Endodermal cell (in vitro differentiated cells): ENCODE measurements at places on chromosomes 1 and 21. TPM values are rescaled to one million over a fixed set of nuclear protein-coding genes. Genes with fewer than 3 reads are reported as not detected.

The FMO4 gene
- 2.0 to 3.5 TPM (median 3.1 TPM) in 3 replicates for total RNA-seq

The KCNK1 gene
- 46.4 and 50.1 TPM in 2 replicates for total RNA-seq

The CAPN2 gene
- total RNA-seq, result 49.7 to 57.3 TPM (median 51.2 TPM) in 3 replicates

DNA sequence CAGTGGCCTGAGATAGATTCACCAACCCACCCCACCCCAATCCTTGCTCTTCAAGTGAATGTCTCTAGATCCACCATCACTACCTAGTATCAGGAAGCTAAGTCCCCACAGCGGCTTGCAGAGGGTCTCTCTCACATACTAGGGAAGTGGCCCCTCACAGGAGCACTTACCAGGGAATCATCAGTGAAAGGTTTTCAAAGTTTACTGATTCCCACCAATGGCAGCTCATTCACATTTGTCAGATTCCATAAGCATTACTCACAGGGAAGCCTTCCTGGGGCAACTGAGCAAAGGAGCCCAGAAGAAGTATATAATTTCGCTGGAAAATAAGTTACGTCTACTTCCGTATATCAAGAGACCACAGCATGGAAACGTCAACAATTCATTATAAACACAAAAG is 120.8 kb downstream of the GREM2 start:
- no peaks in the 10 kb centered on the region for H3K4me1 ChIP-seq
- H3K27ac ChIP-seq, result no peak overlapping the region
- DNase-seq, result peak; percentile 59
- no peaks in the 10 kb centered on the region for H3K27me3 ChIP-seq
- no peak overlapping the region for H3K4me3 ChIP-seq

- no peaks in the 10 kb centered on the region for H3K36me3 ChIP-seq
- no peak overlapping the region for H3K4me3 ChIP-seq
- no peak overlapping the region for H3K27ac ChIP-seq
- H3K4me1 ChIP-seq, result no peaks in the 10 kb centered on the region
- no peak for DNase-seq
Observed at GRCh38 chr1:70509996-70510876, 99.2 kb downstream of the CTH start.

- H3K4me3 ChIP-seq, result no peak overlapping the region
- no peak for DNase-seq
- no peaks in the 10 kb centered on the region for H3K36me3 ChIP-seq
Observed at GRCh38 chr1:103517380-103518047, 8.0 kb upstream of the RNPC3 start.

GRCh38 chr1:157968946-157969345 is 24.5 kb upstream of the KIRREL1 start:
- peak overlapping the region; percentile 54 for H3K27ac ChIP-seq
- no peaks in the 10 kb centered on the region for H3K4me1 ChIP-seq
- no peak overlapping the region for H3K4me3 ChIP-seq
- no peaks in the 10 kb centered on the region for H3K27me3 ChIP-seq

- no peak overlapping the region for H3K4me3 ChIP-seq
- no peak overlapping the region for H3K27ac ChIP-seq
- no peak for DNase-seq
Observed at GRCh38 chr1:223538981-223539380, 126.5 kb downstream of the CAPN8 start.

- no peak for DNase-seq
- H3K4me3 ChIP-seq, result no peak overlapping the region
- H3K27me3 ChIP-seq, result no peaks in the 10 kb centered on the region
- H3K27ac ChIP-seq, result no peak overlapping the region
- no peaks in the 10 kb centered on the region for H3K4me1 ChIP-seq
Observed at GRCh38 chr1:58812926-58813325, 29.1 kb upstream of the JUN start.
